ENCODE measurements at places on chromosomes 3 and 15.

DNA sequence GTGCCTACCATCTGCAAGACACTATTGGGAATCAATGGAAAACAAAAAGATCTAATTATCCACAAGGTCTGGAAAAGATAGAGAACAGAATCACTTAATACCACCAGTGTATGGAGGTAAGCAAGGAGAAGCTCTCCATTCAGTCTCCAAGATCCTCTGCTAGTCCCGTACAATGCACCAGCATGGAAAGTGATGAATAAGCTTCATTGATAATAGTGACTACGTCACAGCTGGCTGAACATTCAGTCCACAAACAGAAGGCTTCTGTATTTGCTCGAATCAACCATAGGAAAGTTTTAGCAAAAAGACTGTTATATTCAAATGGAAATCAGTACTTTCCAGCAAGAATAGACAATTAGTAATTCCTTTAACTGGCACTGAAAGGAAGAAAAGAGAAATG lies 42.9 kb downstream of the IGSF11 start:
- DNase-seq, result no peak

DNA sequence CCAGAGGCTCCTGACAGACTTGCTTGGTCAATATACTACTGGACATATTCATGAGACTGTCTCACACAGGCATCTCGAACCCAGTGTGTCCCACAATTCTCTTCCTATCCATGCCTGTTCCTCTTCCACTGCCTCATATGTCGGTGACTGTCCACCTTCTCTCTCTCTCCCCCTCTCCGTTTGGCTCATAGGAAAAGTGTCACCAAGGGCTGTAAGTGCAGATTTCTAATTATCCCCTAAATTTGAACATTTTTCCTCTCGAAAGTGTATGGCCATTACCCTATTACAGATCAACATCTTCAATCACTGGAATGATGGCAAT lies 22.5 kb upstream of the MUC20 start:
- DNase-seq, result no peak

DNA sequence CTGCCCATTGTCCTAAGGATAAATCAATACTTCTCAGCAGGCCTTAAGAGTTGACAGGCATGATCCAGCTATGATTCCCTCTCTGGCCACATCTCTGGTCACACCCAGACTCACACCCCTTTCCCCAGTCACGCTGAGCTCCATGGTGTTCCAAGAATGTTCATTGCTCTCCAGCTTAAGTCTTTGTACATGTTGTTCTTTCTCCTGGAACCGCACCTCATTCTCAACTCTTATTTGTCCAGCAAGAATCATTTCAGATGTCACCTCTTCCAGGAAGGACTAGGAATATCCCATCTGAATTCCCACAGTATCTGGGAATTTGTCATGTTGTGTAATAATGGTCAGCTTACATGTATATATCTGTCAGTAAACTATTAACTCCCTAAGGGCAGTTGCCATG lies 118.3 kb upstream of the GALNT15 start:
- no peak for DNase-seq

GRCh38 chr3:83438188-83438587 lies 1520.6 kb upstream of the CADM2 start:
- DNase-seq, result no peak

- DNase-seq, result no peak
These were observed 25.0 kb downstream of the CRYGS start for GRCh38 chr3:186519021-186519658.

DNA sequence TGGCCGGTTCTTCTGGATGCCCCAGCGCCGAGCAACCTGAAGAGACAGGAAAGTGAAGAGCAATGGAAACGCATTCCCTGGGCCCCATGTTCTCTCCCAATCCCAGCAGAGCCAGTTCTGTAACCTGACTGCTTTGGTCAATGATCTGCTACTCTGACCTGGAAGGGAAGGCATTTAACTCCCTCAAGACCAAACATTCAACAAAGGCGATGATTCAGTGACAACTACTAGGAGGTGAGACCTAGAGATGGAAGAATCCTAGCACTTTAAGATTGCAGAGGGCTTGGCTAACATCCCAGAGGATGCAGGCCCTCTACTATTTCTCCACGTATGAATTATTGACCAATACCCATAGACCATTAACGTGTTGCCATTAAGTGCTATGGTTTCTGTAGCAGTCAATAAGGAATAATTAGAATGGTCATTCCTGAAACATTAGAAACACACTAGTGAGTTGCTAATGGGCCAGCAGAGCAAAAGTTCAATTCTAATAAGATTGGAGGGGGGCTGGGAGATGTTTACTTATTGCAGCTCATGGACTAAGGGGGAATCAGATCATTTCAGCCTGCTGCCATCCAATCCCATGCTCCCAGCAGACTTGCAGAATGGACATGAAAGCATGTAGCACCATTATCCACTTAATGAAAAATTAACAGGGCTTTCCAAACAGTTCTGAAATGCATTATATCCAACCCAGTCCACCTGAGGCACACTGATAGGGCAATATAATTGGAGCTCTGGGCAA lies 56.6 kb downstream of the ETV5 start:
- DNase-seq, result no peak

GRCh38 chr3:100062665-100063064 lies 51.6 kb downstream of the FILIP1L start:
- no peak for DNase-seq

GRCh38 chr3:55668359-55668758 lies 181.3 kb upstream of the WNT5A start:
- peak; percentile 31 for DNase-seq

DNA sequence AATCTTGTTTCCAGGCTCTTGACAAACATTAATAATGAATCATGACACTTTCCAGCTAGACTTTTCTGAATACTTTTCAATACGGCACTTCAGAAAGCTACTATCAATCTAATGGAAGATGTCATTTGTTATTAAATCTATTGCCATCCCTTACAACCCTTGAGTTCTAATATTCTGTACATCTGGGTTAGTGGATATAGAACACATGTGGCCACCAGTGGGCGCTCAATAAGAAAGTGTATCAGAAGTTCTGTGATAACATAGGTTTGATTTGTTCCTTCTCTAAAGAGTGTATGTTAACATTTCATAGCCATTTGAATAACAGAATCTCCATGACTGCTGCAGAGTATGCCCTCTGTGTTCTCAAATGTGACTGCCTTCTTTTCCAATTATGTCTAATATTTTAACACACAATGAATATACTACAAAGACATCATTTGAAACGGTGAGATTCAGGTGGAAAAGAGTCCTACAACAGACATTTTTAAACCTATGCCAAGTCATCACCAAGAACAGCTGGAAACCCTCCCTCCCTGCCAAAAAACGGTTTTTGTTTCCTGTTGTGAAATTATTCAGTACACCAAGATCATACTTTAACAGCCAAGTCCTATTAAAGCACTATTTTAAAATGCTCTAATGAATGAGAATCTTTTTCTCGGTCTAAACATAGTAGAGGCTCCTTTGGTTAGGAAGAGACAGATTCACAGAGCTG lies 22.2 kb downstream of the ALDH1A2 start:
- peak; percentile 43 for DNase-seq

DNA sequence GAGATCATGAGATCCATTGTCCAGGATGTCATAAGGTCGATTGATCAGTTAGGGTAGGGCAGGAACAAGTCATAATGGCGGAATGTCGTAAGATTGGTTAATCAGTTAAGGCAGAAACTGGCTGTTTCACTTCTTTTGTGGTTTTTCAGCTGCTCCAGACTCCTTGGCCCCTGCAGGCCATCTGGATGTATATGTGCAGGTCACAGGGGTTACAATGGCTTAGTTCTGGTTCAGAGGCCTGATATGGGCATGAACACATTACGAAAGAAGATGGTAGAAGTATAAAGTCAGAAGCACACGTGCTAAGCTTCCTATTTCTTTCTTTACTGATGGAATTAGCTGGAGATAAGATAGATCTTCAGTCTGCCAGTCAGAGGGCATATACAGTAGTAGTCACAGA lies 315.4 kb upstream of the LRRC3B start:
- no peak for DNase-seq

GRCh38 chr3:409011-409410 lies 212.4 kb downstream of the CHL1 start:
- no peak for DNase-seq

GRCh38 chr15:62653122-62653521 lies 389.4 kb upstream of the TPM1 start:
- DNase-seq, result no peak

DNA sequence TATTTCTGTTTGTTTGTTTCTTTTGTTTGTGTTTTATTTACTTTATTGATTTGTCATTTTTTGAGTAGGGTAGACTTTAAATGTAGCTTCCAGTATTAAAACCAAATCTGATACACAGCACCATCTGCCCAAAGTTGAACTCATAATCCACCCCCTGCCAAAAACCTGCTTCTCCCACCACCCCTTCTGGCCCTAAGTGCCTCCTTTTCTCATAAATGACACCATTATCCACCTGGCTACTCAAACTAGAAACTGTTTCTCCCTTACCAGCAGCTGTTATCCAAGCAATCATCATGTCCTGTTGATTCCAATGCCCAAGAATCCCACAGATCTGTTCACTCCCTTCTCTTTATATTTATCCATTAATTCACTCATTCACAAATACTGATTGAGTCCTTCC lies 21.8 kb upstream of the PTX3 start:
- no peak for DNase-seq

DNA sequence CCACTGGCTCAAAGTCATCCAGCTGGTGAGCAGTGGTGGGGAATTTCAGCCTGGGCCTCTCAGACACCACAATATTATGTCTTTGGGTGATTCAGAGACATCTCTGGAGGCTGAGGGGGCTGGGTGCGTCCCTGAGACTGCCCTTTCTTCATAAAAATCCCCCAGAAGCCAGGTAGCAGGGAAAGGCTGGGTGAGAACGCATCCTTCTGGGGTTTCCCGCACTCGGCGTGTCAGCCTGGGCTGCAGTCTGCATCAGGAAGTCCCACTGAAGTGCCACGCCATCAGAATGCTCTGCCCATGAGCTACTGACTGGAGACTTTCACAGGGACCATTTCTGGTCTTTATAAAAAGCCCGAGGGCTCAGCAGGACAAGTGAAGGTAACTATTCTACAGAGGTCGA lies 148.8 kb upstream of the SLC6A11 start:
- DNase-seq, result no peak

DNA sequence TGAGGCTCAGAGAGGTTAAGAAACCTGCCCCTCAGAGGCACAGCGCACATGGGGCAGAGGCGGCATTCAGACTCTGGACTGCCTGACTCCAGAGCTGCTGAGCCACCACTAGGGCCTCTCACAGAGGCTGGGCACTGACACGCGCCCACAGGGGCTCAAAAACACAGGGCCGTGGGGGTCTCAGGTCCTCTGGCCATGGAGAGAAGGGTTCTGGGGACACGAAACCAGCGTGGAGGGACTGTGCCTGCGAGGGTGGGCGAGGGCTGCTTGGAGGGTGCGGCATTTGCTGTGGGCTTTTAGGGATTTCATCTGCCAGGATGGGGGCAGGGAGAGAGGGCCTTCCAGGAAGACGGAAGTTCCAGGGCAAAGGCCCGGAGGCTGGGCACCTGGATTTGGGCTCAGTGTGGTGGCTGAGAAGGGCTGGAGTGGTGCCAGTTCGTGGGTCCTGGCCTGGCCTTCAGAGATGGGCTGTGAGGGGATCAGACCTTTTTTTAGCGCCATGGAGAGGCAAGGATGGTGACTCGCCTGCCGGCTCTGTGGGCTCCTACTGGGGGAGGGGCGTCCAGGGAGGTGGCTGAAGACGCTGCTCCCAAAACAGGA lies 69.6 kb downstream of the EFCAB12 start:
- DNase-seq, result no peak
